ENCODE measurements at places on chromosomes 5 and 9.
A peak's percentile ranks its signal among the peaks of the same experiment; 100 is the strongest.

DNA sequence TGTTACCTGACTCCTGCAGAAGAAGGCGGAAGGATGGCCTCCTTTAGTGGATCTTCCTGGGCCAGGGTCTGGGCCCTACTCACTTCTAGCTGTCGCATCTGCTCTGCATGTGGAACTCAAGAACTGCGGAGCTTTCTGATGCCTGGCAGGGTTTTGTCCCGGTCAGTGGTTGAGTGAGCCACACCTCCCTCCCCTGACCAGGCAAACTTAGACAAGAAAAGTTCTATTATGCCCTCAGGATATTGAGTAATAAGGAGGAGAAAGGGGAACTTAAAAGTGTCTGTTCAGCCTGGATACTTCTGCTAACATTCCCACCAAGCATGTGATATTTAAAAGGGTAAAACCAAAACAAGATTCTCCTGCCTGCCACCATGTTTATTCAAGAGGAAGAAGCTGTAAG is at the start of gene FYB1:
Gene FYB1 (minus strand): TSS at position 127 of the 400 bp plus-strand sequence. CDS start 16,603 bp downstream, outside the sequence.
- DNase-seq = peak; percentile 59

- no peak for DNase-seq
Observed at GRCh38 chr9:132804576-132805295, 73.3 kb downstream of the AK8 start.

DNA sequence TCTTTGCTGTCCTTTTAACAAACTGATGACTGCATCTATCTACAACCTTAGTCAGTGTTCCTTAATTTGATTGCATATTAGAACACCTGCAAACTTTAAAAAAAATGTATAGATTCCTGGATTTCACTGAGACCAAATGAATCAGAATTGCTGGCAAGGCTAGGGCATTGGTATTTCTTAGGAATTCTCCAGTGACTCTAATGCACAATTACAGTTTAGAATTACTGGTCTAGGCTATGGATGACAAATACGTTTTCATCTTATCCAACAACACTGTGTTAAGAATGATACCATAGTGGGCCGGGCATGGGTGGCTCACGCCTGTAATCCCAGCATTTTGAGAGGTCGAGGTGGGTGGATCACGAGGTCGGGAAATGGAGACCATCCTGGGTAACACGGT is 545.9 kb upstream of the RIOK2 start:
- DNase-seq = no peak

- peak; percentile 31 for DNase-seq
Observed at GRCh38 chr5:38207343-38207742, 51.0 kb upstream of the EGFLAM start.

- DNase-seq = no peak
Observed at GRCh38 chr5:95087816-95088317, 197.0 kb downstream of the MCTP1 start.

DNA sequence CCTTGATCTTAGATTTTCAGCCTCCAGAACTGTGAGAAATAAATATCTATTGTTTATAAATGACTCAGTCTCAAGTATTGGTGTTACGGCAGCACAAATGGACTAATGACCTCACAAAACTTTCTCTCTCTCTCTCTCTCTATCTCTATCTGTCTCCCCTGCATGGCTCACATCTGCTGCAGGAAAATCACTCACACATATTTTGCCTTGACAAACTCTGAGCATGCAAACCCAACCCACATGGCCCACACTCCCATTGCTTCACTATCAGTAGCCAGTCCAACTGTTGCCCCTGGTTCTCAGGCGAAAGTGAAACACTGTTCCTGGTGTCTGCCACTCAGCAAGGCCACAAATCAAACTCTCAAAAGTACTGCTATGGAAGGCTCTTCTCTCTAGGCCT is 66.4 kb upstream of the PIK3R1 start:
- DNase-seq = no peak

DNA sequence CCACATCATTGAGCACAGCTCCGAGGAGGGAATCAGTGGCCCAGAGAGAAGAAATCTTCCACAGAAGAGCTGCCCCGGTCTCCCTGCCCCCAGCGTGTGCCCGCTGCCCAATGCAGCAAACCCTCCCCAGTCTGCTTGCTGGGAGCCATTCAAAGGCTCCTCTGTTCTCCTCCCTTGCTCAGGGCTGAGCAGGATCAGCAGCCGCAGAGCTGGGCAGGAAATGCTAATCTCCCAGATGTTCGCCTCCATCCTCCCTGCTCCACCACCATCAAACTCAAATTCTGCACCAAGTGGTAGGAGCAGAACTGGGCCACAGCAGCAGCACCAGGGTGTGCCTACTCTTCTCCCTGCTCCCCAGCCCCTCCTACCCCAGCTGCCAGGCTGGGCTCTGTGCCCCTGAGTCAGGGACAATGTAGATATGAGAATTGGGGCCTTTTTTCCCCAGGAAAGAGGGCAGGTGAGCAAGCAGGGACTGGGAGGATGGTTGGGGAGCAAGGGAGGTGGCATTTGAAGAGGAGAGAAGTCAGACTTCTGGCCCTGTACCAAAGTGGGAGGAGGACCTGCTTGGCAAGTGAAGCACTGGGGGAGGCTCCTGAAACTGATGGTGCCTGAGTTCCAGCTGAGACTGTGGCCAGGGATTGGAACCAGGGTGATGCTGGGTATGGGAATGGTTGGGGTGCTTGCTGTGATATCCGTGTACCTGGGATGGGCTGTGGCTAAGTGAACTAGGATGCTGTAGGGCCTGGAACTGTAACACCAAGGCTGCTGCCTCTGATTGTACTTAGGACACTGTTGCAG is 1.9 kb upstream of the PCDH1 start:
- DNase-seq = no peak

- DNase-seq = peak; percentile 36
Observed at GRCh38 chr9:752681-753200, 88.8 kb upstream of the DMRT1 start.

DNA sequence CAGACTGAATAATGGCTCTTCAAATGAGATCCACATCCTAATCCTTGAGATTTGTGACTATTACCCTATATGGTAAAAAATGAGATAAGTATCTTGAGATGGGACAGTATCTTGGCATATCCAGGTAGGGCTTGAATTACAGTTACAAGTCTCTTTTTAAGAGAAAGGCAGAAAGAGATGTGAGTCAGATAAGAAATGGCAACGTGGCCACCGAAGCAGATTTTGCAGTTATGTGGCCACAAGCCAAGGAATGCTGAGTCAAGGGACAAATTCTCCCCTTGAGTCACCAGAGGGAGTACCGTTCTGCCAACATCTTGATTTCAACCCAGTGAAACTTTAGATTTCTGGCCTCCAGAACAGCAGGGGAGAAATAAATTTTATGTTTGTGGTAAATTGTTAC is 1983.0 kb upstream of the C9orf72 start:
- DNase-seq = peak; percentile 31

- no peak for DNase-seq
Observed at GRCh38 chr5:59466271-59466670, 427.3 kb downstream of the PDE4D start.

GRCh38 chr5:103800741-103801495 is 238.3 kb upstream of the NUDT12 start:
- DNase-seq = no peak

- no peak for DNase-seq
Observed at GRCh38 chr9:133647765-133648469, 11.8 kb downstream of the DBH start.
